ENCODE measurements at places on chromosomes 12 and 14.

- DNase-seq, result no peak
These were observed 334.9 kb downstream of the BTG1 start for GRCh38 chr12:91810531-91811451.

DNA sequence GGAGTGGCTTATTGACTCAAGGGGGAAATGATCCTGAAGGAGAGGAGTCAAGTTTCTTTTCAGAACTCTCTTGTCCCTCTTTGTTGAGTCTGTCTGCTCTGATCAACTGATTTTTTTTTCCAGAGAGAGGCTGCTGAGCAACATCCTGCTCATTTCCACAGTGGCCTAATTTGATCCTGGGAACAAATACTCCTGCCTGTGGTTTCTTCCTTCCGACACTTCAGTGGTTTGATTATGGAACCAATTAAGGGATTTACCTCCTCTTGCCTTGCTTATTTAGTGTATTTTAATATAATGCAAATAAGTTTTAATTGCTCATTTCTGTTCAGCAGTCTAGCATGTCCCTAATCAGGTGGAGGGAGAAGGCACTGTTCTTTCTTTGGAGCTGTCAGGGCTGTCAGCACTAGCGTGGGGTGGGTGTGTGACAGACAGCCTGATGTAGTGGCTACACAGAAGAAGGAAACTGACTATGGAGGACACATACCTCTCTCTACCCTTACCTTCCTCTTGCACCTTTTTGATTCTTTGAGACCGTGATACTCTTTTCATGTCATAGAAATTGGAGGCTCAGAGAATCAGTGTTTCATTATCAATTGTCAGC, 344.9 kb upstream of the STXBP6 start:
- DNase-seq, result no peak

- DNase-seq, result no peak
These were observed 44.4 kb downstream of the DDX51 start for GRCh38 chr12:132099739-132100138.

DNA sequence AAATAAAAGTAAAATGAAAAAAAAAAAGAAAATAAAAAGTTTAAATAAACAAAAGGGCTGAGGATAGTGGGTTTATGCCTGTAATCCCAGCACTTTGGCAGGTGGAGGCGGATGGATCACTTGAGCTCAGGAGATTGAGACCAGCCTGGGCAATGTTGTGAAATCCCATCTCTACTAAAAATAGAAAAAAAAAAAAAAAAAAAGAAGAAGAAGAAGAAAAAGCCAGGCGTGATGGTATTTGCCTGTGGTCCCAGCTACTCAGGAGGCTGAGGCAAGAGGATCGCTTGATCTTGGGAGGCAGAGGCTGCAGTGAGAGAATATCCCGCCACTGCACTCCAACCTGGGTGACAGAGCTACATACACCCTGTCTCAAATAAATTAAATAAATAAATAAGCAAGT, 3.9 kb downstream of the TAOK3 start:
- DNase-seq, result no peak

DNA sequence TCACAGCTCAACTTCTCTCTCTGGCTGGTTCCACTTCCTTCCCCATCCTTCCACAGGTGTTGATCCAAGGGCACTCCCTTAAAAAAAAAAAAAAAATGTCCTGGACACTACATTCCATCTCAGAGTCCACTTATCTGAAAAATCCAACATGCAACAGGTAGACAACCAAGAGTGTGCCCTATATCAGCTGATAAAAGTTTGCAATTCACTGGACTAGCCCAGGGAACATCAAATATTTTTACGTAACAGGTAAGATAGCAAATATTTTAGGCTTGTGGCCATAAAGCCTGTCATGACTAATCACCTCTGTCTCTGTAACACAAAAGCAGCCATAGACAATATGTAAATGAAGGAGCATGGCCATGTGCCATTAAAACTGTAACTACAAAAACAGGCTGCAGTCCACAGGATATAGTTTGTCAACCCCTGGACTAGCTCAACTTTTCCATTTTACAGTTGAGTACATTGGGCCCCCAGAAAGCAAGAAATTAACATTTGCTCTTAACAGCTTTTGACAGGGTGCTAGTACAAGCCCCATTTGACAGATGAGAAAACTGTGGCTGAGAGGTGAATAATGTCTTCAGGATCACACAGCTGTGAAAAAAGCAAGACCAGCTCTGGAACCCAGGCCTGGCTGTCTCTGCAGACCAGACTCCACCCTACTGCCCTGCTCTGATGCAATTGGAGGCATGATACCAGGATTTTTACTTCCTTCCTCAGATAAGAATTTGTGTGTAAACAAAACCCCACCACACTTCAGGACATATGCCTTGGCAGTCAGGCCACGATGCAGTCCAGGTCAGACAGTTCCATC, 68.9 kb downstream of the CMKLR1 start:
- DNase-seq, result no peak

DNA sequence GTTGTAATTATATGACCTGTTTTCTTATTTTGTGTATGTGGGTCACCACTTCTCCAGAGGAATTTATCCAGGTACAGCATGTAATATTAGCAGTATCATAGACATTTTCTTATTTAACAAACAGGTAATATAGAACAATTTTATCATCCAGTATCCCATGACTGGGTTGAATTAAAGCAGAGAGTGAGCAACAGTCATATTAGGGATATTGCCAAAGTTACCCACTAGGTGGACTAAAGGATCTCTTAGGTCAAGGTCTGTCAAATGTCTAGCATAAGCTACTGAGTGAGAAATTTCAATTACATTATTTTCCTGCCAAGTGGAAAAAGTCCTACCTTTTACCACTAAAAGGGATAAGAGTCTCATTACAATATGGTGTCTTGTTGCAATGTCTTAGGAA, 62.1 kb upstream of the TRIM9 start:
- DNase-seq, result no peak

DNA sequence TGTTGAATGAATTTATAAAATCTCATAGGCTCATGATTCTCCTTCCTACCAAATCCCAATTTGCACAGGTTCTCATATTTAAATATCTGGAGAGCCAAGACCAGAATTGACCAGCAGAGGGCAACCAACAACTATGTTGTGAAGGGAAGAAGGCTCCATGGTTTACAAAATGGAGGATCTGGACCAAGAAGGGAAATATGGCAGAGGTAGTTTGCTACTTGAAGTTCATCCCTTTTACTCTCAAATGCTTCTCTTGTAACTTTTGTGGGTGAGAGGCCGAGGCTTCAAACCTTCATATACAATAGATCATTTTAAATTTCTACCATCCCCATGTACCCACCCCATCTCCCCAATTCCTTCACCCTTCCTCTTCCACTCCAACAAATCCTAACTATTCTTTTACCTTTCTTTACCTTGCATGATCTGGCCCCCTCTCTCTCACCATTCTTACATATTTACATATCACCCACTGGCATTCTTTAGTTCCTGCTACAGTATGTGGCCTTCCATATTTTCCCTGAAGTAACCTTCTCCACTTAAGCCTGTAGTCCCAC, 3.8 kb upstream of the SMARCC2 start:
- DNase-seq, result peak; percentile 47

DNA sequence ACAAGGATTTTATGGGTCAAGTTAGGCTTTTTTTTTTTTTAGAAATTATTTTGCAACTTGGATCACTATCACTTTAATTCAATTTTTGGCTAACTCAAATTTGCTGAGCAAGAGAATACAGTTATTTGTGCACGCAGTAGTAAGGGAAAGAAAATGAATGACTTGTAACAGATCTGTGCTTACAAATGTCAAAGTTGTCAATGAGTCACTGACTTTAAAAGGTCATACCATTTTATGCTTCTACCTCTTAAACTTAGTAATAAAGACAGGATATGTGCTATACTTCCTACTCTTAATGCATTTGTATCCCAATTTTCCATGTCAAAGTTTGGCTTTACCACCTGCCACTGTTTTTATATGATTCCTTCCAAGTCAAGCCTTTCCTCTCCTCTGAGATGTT, 131.1 kb upstream of the FBXO33 start:
- no peak for DNase-seq

- DNase-seq, result peak; percentile 68
These were observed 190.8 kb upstream of the PRMT8 start for GRCh38 chr12:3299929-3300832.

- DNase-seq, result no peak
These were observed 95.9 kb downstream of the SLC35F4 start for GRCh38 chr14:57769863-57770523.

DNA sequence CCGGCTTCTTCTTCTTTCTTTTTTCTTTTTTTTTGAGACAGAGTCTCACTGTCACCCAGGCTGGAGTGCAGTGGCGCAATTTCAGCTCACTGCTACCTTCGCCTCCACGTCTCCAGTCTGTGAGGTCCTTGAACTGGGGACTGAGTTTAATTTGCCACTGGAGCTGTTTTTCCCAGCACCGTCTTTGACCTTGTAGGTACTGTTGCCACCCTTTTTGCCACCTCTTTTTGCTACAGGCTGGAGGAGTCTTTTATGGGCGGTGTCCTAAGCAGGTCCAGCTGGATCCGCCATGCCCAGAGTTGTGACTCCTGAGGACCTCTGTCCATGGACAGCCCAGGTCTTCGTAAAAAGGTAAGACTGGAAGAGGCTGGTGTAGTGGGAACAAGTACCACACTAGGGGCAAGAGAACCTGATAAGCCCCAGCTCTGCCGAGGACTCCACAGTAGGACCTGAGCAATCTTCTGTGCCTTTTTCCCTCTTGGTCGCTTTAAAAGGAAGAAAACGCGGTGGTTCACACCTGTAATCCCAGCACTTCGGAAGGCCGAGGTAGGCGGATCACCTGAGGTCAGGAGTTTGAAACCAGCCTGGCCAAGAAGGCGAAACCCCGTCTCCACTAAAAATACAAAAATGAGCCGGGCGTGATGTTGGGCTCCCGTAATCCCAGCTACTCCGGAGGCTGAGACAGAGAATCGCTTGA, 946 bp downstream of the RNU4-2 start:
- DNase-seq, result peak; percentile 36

DNA sequence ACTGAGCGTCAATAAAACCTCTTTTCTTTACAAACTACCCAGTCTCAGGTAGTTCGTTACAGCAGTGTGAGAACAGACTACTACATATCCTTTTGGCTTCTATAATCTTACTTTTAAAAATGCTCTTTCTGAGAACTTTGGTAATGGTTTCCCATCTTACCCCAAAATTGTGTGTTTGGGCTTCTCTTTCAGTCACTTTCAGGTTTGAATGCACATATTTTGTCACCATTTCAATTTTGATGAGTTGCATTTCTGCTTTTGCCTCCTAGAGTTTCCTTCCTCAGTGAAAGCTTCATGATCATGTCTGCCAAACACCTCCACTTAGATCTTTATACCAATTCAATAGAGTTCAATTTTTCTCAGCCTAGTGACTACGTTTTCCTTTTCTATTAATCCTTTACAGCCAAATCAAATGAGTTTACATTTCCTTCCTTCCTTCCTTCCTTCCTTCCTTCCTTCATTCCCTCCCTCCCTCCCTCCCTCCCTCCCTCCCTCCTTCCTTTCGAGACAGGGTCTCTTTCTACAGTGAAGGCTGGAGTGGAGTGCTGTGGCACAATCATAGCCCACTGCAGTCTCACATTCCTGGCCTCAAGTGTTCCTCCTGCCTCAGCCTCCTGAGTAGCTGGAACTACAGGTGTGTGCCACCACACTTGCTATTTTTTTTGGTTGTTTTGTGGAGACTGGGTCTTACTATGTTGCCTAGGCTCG, 124.9 kb downstream of the BCAT1 start:
- no peak for DNase-seq

GRCh38 chr12:89327486-89328094, 24.7 kb downstream of the DUSP6 start:
- no peak for DNase-seq

DNA sequence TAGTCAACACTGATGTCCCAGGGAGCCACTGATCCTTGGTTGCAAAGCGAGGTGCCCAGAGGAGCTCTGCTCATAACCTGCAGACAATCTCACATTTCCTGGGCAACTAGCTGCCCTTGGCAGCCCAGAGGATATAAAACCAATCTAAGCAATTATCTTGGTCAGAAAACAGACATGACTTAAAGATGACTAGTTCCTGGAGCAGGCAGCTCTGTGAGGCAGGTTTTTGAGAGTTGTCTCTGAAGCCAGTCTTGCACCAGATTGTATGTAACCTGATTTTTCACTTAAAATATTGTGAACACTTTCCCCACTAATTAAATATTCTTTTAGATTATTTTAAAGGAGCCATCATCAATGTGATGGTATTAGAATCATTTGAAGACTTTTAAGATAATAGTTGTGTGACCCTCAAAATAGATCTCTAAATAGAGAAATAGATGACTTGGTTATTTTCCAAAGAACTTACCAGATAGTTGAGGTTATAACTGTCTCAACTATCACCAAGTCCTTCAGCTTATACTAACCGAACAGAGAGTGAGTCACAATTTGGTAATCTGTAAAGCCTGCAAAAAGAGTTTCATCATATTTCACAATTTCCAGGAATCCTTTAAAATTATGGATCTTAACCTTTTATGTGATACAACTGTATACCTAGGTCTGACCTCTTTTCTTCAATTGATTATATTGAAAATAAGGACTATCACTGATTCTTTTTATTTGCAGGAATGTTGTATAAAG, 75.9 kb downstream of the LIN7A start:
- no peak for DNase-seq

DNA sequence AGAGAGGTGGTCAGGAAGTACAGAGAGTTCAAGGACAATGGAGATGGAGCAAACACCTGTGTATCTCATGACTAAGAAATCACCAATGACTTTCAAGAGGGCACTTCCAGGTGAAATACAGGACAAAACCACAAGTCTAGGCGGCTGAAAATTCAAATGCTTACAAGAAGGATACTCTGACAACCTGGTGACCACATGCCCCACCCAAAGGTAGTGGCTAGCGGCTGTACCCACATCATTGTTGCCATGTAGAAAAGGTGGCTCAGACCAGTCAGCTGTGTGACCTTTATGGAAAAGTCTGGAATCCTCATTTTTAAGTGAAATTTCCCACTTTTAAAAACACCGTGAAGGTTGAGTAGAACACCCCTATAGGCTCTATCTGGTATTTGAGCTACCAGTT, 48.6 kb upstream of the FRS2 start:
- DNase-seq, result no peak

- DNase-seq, result no peak
These were observed 78.8 kb upstream of the SLC38A4 start for GRCh38 chr12:46904406-46905238.

DNA sequence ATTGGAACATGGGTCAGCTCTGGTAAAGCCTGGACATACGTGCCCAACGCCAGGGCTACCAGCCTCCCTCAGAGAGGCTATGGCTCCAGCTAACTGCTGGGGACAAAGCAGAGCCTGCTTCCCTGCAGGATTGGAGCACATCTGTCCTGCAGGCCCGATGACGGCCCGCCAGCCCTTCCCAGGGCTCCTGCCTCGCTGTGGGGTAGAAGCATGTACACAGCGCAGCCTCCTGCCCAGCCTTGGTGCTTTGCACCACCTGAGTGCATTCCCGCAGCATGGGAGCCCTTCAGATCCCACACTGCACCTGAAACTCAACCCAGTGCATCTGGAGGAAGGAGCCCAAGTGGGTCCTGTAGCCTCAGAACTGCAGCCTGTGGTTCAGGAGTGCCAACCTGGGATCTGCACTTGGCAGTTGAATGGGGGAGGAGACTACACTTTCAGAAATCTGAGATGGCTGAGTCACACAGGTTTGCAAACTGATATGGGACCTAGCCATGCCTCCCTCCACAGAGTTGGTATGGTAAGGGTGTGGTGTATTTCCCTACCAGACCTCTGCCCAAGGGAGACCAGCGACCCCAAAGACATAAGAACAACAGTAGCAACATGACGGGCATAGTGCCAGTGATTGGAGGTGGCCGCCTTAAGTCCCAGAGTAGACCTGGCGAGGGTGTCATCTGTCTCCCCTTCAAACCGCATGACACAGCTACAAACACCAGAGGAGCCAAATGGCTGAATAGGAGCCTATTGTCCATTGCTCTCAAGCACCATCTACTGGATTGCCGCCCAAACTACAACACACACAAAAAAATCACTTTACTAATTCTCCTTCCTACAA, 273.9 kb upstream of the MIS18BP1 start:
- no peak for DNase-seq

- DNase-seq, result no peak
These were observed 71.0 kb downstream of the RFLNA start for GRCh38 chr12:124365726-124366430.

Measured in stimulated activated CD4-positive, alpha-beta T cell treated with anti-CD3 and anti-CD28 coated beads, Interleukin-15, amount 100 ng/mL, for 48 hours (primary cell).